ENCODE measurements at places on chromosomes 1 and 21.

DNA sequence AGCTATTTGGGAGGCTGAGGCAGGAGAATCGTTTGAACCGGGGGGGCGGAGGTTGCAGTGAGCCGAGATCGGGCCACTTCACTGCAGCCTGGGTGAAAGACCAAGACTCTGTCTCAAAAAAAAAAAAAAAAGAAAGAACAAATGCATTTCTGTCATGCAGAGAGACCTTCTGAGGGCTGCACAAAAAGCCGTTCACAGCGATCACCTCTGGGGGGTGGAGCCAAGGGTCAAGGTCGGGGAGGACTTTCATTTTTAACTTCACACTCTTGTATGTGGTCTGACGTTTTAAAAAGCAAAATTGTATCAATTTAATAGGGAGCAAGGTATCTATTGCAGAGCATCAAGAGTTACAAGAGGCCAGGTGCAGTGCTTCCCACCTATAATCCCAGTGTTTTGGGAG is 26.6 kb upstream of the CLDN14 start:
- no peak for DNase-seq

DNA sequence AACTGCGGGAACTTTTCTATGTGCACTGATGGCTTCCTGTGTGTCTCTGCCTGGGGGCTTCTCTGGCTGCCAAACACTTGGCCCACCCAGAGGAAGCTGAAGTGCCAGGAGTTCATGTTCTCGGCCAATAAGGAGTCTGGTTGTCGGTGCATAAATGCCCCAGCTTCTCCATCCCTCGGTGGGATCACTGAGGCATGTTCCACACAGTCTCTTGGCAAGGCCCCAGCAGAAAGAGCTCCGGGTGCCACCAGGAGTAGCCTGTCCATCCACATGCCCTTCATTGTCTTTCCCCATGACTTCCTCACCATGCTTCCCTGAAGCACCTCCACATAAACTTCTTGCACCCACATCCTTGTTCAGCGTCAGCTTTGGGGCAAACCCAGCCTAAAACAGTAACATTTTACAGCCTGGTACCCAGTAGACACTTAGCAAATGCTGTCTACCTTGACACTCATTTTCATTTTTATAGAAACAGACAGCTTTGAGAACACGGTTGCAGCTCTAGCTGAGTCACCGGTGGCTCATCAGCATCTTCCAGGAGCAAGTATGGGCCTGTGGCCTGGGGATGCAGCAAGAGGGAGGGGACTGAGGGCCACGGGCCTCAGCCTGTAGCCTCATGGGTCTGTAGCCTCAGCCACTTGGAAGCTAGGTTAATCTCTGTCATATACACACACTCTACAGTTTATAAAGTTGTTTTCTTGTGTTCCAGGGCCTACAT is 14.8 kb upstream of the CDCP2 start:
- peak; percentile 38 for DNase-seq

DNA sequence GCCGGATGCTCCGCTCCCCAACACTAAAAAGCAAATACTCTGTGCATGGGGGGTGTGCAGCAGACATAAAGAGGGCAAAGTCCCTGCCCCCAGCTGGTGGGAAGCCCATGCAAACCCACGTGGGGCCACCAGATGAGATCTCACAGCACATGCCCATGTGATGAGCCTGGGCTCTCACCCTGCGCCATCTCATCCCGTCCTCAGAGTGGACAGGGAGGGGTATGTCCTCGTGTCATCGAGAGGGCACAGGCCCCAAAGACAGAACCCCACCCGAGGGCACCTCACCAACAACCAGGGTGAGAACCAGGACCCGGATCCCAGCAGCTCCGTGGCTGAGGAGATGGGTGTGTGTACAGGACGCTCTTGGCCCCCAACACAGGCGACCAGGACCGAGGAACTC is 25.1 kb upstream of the ARHGEF16 start:
- DNase-seq, result no peak

DNA sequence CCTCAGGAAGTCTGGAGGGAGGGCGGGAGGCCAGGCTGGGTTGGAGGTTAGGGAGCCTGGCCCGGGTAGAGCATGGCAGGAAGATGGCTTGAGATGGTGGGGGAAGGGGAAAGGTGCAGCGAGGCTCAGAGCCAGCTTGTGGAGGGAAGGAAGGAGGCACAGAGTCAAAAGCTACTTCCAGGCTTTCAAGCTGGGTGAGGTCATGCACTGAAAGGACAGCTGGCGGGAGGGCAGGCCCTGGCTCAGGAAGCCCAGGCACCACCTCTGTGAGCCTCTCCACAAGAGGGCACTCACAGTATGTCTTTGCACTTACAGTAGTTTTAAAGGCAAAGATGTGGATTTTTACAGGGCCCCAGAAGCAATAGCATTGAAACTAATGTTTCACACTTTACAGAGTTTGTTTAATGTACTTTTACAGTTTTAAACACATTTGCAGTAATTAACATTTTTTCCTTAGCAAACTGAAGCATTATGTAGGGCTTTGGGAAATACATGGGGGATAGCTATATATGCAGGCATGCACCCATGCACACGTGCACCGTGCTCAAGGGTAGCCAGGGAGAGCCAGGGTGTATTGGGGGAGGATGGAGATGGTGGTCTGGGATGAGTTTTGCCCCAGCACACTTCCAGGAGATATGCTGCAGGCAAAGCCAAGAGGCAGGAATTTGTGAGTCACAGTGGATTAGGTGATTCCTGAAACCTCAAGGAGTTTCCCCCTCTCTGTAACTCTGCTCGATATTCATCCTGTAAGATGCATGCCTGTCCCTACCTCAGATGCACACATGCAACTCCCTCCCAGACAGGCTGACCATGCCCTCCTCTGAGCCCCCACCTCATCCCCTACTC is 6.1 kb upstream of the ADAM15 start:
- peak; percentile 90 for DNase-seq

GRCh38 chr1:63024132-63024531 is 240.2 kb downstream of the ATG4C start:
- DNase-seq, result no peak

GRCh38 chr1:55821234-55821633 is 606.1 kb upstream of the USP24 start:
- no peak for DNase-seq

DNA sequence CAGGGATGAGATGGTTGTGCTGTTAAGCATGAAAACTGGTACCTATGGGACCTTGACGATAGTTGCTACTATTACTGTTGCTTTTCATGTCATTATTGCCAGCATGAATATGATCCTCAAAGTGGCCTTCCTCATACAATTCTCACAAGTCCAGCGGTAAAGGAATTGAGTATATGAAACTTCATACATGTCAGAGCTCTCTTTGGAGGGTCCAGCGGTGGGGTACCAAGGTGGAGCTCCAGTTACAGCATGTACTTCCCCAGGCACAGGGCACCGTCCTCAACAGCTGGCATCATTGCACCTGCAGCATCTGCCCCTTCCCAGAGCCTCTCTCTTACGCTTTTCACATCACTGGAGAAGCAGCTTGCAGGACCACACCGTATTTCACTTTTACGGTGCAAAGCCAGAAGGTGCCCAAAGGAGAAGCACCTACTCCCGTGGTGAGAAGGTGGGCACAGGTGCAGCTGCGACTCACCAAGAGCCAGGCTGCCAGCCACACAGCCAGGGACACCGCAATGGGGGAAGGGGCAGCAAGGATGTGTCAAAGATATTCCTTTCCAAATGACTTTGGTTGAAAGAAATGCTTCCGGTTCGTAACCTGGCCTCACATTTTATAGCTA is 166.4 kb upstream of the IRF2BP2 start:
- no peak for DNase-seq

GRCh38 chr1:163258181-163258580 is 55.5 kb upstream of the RGS5 start:
- no peak for DNase-seq

GRCh38 chr21:38921511-38922251 is 116.0 kb downstream of the ETS2 start:
- DNase-seq, result no peak

- DNase-seq, result no peak
These were observed 14.6 kb downstream of the FAM151A start for GRCh38 chr1:54608566-54609230.

DNA sequence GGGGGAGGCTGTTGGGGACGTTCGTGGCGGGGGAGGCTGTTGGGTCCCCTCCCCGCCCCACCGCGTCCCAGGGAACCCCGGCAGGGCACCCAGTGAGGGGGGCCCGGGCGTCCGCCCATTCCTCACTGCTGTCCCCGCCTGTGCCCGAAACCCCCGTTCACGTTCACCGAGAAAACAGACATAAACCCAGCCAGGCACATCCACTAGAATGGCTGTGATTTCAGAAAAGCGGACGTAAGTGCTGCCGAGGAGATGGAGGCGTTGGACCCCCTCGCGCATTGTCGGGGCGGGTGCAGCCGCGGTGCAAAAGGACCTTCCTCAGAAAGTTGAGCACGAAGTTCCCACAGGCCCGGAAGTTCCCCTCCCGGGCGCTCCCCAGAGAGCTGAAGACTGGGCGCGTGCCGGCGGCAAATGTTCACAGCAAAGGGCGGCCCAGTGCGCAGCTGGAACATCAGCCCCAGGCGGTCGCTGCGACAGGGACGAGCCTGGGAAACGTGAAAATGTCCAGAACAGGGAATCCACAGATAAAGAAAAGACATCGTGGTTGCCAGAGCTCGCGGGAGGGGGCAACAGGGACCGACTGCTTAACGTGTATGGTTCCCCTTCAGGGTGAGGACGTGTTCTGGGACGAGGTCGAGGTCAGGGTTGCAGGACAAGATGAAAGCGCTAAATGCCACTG is 18.5 kb upstream of the SAMD11 start:
- peak; percentile 6 for DNase-seq

DNA sequence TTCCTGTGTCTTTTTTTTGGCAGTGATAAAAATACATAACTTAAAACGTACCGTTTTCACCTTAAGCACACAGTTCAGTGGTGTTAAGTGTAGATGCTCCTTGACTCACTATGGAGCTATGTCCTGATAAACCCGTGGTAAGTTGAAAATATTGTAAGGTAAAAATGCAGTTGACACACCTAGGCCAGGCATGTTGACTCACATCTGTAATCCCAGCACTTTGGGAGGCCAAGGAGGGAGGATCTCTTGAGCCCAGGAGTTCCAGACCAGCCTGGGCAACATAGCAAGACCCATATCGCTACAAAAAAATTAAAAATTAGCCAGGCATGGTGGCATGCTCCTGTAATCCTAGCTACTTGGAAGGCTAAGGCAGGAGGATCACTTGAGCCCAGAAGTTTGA is 73.6 kb upstream of the COG2 start:
- no peak for DNase-seq

DNA sequence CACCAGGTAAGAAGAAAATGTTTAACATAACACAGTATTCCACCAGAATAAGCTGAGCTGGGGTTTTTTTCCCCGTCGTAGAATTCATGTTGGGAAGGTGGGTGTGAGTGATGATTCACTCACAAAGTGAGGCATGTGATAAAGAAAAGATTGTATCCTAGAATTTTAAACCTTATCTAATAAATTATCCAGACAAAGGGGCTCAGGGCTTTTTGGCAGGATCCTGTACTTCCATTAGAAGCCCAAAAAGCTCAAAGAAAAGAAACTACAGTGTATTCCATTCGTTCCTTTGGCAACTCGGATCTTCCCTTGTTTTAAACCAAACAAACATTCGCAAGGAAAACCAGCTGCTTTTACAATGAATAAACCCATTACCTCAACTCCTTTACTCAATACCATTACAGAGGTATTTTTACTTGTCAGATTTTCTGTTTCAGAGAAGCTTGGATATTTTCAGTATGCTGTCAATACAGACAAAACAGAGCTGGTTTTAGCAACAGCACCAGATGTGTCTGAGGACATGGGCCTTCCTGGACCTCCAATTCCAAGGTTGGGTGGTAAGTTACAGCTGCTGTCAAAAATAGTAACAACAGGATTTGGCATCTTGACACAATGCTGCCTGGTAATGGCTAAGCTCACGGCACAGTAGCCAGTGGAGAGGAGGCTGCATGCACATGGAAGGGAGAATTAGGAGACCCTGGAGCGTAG is 159.9 kb upstream of the RUNX1 start:
- no peak for DNase-seq

DNA sequence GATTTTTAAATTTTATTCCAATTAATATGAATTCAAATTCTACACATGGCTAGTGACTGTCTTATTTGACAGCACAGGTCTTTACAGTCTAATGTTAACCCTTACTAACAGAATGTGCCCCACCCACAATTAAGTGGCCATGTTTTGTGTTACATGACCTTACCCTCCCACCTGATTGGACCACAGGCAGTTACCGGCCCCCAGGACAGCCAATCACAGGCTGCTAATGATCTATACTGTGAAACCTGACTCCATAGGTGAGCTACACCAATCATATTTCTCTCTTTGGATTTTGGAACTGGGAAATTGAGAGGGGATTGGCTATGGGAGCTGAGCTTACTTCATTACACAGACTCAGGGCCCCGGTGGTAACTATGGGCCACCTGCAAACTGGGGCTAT is 27.5 kb downstream of the ZP4 start:
- no peak for DNase-seq

GRCh38 chr1:192849011-192849410 is 40.2 kb downstream of the RGS2 start:
- DNase-seq, result no peak

DNA sequence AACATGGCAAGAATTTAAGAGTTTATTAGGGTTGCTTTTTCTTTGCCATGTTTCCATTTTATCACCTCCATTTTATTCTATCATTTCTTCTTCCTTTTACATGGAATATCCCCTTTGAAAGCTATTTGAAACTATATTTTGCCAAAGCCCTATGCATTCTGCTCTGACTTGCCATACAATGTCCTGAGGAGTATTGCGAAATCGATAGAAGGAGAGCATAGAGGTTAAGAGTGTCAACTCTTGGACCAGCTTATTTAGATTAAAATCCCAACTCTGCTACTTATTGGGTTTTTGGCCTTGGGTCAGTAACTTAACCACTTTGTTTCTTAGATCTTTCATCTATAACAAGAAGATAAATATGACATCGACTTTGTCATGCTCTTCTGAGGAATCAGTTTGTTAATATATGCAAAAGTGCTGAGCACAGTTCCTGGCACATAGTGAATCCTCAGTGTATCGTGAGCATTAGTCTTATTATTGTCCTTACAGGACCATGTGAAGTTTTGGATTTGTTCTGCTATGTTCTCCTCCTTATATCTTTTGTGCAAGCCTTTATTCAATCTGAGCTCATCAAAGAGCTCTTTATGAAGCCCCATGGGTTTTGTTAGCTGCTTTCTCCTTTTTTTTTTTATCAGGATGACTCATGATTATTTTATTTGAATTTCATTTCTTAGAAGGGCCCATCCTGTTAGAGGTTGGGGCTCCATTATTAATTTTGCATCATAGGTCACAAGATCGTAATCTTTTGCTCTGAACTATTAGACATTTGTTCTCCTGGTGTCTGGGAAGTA is 17.6 kb downstream of the ACKR1 start:
- no peak for DNase-seq

Data from Ammon's horn (tissue), 1 donor.